Caco-2 (cell line): ENCODE measurements at places on chromosomes 1 and 21.

DNA sequence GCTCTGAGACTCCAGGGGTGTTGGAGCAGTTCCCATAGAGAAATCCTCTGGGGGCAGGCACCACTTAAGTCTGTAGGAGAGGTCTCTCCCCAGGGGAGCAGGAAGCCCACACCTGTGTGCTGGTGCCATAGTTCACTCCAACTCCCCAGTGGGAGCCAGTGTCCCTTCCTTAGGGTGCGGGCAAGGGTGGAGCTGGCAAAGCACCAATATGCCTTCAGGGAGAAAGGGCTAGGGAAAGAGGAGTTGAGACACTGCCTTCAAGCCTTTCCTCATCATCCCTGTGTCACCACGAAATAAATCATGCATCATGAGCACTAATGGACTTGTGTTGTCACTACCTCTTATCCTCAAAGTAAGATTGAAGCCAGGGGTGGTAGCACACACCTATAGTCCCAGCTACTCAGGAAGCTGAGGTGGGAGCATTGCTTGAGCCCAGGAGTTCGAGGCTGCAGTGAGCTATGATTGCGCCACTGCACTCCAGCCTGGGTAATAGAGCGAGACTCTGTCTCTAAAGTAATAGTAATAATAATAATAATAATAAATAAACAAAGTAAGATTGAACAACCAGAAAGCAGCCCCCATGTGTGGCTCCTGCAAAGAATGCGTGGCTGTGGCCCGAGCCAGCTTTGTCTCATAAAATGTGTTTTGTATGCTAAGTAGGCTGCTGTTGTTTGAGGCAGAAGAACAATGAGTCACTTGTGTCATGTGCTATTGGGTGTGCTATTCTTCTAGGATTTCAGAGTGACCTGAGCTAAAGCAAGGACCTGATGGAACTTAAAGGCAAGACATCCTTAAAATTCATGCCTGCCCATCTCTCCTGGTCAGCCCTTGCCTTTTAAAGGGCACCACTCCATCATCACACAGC is 6.7 kb upstream of the TIE1 start:
- no peak for DNase-seq

DNA sequence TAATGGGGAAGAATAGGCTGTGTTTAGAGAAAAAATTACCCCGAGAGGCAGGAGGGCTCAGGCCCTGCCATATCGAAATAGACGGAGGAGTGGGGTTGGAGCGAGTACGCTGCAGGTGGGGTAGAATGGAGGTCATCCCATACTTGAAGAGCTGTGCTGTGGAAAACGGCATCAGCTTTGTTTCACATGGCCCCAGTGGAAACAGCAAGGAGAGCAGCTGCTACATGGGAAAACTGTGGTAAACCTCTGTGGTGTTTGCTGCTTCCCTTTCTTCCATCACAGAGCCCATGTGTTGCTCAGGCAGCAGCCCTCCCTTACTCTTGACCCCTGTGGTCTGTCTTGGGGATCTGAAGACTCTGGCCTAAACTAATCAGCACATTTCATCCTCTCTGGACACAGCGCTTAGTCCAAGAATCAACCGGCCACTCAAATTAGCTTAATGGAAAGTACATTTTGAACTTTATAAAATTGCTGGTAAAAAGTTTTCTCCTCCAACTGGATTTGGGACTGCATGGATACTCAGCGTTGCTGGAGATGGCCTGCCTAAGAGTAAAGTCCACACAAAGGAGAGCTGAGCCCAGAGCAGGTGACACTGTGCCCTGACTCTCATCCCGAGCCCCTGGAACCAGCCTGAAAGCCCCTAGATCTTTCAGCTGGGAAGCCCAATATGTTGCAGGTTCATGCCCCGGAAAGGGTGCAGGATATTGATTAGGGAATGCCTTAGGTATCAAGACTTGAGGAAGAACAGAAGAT is 127.1 kb upstream of the GADD45A start:
- DNase-seq: no peak

DNA sequence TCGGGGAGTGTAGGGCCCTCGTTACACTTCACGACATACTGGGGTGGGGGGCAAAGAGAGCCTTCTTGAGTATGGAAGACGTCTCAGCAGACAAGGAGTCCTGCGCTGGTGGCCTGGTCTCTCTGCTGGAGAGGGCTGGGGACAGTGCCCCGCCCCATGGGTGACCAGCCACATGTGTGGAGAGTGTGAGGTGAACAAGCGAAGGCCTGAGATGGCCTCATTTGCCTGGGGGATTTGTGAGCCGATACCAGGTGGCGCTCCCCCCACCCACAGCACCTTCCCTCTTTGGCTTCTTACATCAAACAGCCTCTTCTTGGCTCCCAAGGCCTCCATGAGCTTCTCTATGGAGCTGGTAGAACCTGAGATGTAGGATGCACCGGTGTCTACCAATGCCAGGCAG is 4.0 kb upstream of the ETNK2 start:
- no peak for DNase-seq

- no peak for DNase-seq
Observed at GRCh38 chr21:25467896-25468295, 139.4 kb downstream of the MRPL39 start.

DNA sequence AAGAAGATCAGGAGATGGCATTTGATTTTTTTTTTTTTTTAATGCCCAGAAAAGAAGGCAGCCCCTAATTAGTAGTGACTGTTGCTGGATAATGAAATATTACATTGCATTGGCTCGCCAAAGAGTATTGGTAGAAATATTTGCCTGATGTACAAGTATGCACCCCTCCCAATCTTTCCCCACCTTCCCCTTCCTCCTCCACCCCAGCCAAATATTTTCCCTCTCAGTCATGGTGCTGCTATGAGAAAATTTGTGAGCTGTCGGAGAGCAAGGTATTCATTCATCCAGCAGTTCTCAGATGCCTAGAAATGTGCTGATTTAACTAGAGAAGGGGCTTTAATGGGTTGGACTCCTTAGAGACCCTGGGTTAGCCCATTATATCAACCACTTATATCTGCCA is 50.5 kb upstream of the IKBKE start:
- DNase-seq: no peak

GRCh38 chr1:233714631-233715217 is 100.8 kb downstream of the KCNK1 start:
- no peak for DNase-seq

DNA sequence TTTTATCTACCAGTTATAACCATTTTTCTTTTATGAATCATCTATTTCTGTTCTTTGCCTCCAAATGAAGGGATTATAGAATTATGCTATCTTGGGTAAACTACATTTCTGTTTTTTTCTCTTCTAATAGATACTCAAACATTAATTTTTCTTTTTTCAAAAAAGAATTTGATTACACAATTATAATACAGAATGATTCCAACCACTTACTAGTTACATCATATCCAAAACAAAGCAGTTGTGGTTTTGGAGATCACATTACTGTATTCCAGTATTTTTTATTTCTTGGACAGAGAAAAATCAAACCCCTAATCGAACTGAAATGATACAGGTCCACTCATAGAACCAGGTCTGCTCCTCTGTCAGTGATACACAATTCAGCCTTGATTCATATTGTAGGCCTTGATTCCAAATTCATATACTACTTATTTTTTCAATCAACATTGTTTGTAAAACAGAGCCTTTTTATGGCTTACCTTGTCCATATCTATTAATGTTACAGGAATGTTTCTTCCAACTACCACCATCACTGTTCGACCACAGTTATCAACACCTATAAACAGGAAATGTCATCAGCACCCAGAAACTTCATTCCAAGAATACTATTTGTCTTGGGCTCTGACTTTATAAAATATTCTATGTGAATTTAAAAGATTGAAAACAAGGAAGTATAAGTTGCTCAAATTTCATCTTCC is 43.2 kb downstream of the GDAP2 start:
- DNase-seq: no peak
